A172 (cell line): ENCODE measurements at places on chromosomes 2 and 18. TPM values are rescaled to one million over a fixed set of nuclear protein-coding genes. Genes with fewer than 3 reads are reported as not detected.

DNA sequence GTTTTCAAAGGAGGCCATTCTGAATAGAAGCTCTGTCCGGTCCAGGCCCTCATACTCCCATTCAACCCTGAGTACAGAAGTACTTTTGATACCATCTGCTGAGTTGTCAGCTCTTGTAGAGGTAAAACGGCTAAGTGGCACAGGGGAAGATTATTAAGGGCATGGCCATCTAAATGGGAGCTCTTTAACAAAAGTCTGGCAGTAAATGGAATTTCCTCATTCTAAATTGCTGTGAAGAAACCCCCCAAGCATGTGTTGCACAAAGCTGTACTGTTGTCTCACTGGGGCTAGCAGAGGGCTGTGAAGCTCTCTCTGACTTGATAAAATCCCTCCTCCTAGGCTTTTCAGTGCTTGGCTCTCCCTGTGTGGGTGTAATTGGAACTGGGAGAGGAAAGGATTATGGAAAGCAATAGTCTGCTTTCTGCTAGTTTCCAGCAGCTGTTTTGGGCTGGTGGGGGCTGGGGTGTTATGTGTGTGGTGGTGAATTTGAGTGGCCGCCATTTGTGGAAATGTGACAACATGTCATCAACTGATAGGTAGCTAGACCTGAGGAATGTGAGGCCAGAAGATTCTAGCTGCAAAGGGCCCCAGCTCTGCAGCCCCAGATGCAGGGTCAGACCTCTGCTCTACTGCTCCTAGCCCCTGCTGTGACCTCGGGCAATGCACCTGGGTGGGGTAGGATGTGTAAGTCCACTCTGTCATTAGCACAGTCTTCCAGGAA lies 65.1 kb downstream of the MAP4K4 start:
- no peak for DNase-seq

GRCh38 chr2:162126527-162126926 lies 25.5 kb downstream of the GCG start:
- no peak for DNase-seq

GRCh38 chr18:10499230-10499629 lies 26.6 kb upstream of the NAPG start:
- no peak for DNase-seq

DNA sequence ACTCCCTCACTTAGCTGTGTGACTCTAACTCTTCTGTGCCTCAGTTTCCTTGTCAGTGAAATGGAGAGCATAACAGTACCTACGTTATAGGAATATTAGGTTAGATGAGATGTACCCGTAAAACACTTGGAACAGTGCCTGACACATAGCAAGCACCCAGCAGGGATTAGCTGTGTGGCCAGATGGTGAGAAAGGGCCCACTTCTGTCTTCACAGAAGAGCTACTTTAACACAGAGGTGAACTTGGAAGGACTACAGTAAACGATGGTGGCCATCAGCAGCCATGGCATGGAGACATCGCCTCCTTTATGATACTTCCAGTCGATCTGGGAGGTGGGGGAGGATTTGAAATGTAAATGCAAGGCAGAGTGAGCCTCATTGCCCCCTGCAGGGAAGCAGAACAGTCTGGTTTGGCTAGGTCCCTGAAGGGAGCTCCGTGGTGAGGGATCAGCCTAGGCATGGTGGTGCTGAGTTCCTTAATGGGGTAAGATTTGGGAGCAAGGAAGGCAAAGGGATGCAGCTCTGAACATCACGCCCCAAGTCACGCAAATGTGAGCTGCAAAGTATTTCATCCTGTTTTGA lies 101.7 kb upstream of the ALPP start:
- DNase-seq, result no peak

GRCh38 chr2:59413751-59414570 lies 1139.5 kb downstream of the BCL11A start:
- no peak for DNase-seq

DNA sequence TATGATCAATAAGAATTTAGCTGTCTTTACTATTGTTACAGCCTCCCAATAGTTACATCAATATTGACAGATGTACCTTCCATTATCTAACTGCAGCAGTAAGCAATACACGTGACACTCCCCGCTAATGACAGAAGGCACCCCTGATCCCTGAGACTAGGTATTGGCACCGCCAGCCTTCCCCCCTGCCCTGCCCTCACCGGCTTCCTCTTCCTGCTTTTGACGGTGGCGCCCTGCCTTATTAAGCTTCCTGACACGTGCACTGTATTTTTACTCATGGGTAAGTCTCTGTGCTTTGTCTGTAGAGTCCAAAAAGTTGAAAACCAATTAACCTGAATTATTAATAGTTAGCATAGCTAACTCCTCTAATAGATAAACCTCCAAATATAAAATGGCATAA lies 223.5 kb downstream of the EIPR1 start:
- DNase-seq, result no peak

DNA sequence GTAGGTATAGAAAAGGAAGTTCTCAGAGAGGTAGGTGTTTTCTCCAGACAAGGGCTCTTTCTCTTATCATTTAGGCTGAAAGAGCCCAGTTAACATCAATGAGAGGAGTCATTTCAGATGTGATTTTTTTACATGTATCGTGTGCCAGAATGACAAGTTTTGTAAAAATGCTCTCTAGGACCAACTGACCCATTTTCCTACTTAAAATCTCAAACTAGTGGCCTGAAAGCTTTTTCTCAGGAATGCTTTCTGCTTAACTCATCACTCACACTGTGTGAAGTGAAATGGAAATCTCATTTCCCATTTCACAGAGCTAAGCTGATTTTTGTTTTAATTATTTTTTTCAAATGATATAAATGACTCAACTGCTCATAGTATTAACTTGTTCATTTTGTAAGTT lies 128.7 kb upstream of the CYP26B1 start:
- no peak for DNase-seq

- DNase-seq, result no peak
These were observed 392.5 kb downstream of the THSD7B start for GRCh38 chr2:137157851-137158250.

- DNase-seq, result no peak
These were observed 42.5 kb downstream of the DCDC2C start for GRCh38 chr2:3745920-3746319.

DNA sequence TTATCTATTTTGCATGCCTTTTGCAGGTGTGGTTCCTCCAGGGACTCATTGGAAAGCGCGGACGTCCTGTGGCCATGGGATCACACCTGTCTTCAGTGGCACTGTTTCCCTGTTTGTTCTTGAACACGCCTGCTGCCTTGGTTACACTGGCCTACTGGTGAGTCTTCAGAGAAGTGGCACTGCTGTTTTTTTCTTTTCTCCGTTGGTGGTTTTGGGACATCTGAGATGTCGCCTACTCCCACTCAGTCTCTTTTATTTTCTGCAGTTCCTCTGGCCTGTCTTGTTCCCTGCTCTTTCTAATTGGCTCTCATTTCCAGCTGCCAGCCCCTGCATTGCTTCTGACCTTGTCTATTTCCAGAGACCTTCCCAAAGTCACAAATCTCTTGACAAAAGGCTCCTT lies 35.7 kb upstream of the POU3F3 start:
- no peak for DNase-seq

Gene SPEG
- total RNA-seq, result 30.0 and 32.9 TPM in 2 replicates

Gene FOXI3
- total RNA-seq, result not detected in 2 replicates

Gene FHOD3
- 13.0 and 19.3 TPM in 2 replicates for total RNA-seq

Gene TSPYL6
- not detected in 2 replicates for total RNA-seq

Gene PFN4
- 0.40 and 2.3 TPM in 2 replicates for total RNA-seq

Gene SF3B1
- 271 and 314 TPM in 2 replicates for total RNA-seq
